ENCODE measurements at places on chromosomes 7 and 10. TPM values are rescaled to one million over a fixed set of nuclear protein-coding genes. Genes with fewer than 3 reads are reported as not detected.

PRXL2A gene
- total RNA-seq: 73.5 TPM

DNA sequence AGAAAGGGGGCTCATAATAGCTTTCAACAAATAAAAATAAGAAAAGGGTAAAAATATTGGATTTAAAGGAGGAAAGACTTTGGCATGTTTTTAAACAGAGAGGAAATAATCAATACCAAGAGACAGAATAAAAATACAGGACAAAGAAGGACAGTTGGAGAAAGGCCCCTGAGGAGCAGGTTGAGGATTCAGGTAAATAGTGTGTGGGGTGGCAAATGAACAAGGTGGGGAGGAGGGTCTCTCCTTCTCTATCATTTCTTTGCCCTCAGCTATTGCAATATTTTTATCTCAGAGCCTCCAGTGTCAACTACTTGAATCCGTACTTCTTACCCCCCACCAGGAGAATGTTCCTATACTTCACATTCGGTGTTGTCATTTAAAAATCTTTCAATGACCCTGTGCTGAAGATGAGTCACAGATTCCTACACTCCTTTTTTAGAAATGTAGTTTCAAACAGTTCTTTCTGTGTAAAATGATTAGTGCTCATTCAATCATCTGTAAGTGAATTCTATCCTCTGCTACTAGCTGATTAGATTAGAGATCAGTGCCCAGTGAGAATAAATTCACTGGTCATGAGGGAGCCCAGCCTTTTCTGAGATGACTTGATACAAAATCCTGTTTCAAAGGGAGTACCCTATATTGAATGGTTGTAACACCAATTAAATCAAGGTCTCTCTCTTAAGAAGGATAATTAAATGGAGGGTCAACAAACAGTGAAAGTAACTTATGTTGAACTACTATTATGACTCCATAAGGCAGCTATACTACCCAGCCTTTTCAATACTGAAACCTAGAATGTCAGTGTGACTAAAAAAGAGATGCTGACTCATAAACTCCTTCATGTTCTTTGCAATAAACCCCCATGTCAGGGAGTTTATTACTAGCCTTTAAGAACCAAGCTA is 50.4 kb upstream of the WNT16 start:
- DNase-seq: no peak

DNA sequence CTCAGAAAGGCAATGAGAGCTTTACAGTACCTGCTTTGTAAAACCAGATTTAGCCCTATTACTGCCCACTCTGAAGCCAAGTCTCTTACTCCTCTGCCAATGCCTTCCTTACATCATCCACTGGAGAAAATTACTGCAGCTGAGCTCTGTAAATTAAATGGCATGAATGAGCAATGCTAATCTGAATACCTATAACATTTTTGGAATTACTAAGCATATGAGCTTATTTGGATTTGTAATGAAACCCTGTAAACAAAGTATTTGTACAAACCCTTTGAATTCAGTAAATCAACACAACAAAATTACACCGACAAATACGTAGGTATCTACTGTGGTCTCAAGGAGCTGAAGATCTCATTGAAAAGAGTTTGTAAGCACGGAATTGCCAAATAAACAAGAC is 12.1 kb upstream of the CCNY start:
- DNase-seq: no peak

GRCh38 chr10:114995468-114996247 is 57.7 kb downstream of the TRUB1 start:
- no peak for DNase-seq

GRCh38 chr7:84848219-84848973 is 338.5 kb downstream of the SEMA3D start:
- DNase-seq: no peak

GRCh38 chr7:14501436-14501835 is 401.1 kb downstream of the DGKB start:
- DNase-seq: no peak

GRCh38 chr7:151871904-151872303 is 5.0 kb downstream of the PRKAG2 start:
- DNase-seq: no peak

MAGI2 gene
- 2.4 TPM for total RNA-seq

WNT8B gene
- not detected for total RNA-seq

- DNase-seq: peak; percentile 74
Observed at GRCh38 chr10:121927318-121927840, 452 bp downstream of the ATE1 start.

GRCh38 chr10:129935102-129935866 is 28.8 kb downstream of the EBF3 start:
- no peak for DNase-seq

GRCh38 chr10:59064759-59065539 is 111.5 kb upstream of the PHYHIPL start:
- DNase-seq: no peak

DNA sequence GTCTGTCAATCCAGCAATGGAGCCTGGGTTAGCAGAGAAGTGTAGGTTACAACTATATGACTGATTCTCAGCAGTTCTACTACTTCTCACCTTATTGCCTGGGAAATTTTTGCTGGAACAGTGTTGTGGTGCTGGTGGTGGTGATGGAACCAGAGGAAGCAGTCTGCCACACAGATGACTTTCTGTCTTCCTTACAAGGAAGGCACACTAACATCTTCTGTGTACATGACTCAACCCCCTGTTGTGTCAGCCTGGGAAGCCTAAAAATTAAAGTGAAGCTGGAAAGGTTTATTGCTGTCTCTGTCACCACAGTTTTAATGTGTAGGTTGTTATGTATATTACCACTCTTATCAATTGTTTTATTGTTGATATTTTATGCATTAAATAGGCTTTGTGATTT is 40.3 kb downstream of the ANKRD7 start:
- no peak for DNase-seq

GRCh38 chr10:113165673-113166072 is 215.6 kb downstream of the TCF7L2 start:
- DNase-seq: no peak
